Left renal pelvis (tissue), 4 donors: ENCODE measurements at places on chromosomes 2 and 18. TPM values are rescaled to one million over a fixed set of nuclear protein-coding genes. Genes with fewer than 3 reads are reported as not detected.

DNA sequence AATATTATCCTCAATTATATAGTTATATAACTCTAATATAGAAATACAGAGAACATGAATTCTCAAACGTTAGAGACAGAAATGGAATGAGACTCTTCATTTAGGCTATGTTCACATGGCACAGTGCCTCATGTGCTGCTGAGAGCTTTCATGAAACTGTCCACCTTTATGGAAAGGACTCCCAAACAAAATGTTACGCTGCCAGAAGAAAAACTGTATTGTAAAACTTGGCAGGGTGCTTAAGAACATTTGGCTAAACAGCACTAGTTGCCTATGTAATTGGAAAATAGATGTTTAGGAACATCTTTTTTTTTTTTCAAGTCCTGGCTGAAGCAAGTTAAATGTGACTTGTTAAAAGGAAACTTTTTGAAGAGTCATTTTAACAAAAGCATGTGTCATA, 396.0 kb downstream of the ERBB4 start:
- no peak for DNase-seq

DNA sequence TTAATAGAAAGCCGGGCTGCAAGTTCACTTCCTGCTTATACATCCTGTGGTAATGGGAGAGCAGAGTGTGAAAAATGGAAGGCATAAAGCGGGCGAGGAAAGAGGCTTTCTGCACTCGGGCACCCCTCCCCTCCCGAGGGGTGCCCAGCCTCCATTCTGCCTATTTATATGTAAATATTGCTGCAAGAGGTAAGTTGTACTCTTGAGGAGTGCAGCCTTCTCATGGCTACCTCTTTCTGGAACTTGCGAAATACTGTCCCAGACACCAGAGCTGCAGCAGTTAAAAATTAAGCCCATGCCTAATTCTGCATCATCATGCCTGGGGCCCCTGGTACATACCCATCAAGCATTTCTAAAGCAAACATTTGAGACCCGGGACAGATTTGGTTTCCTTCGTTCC, 156.0 kb downstream of the GBX2 start:
- no peak for DNase-seq

The CD302 gene
- polyA plus RNA-seq, result 13.7 TPM

- DNase-seq, result no peak
These were observed 263.2 kb downstream of the SS18 start for GRCh38 chr18:25827228-25827627.

GRCh38 chr2:238667639-238668038, 180.2 kb upstream of the TWIST2 start:
- no peak for DNase-seq

DNA sequence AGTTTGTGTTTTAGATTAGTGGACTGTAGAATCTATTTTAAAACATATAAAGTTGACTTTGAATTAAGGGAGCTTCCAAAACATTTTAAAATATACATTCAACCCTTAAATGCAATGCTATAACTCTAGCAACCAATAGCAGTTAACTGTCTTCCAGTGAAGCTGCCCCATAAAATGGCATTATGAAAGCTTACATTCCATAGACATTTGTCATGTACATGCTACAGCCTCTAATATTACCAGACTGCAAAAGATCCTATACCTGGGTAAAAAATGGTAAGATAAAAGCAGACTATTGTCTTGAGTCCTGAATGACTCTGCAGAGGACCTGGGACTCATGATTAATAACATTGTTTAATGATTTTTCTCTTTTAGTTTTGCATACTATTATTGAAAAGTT, 489.4 kb downstream of the LRP1B start:
- no peak for DNase-seq

DNA sequence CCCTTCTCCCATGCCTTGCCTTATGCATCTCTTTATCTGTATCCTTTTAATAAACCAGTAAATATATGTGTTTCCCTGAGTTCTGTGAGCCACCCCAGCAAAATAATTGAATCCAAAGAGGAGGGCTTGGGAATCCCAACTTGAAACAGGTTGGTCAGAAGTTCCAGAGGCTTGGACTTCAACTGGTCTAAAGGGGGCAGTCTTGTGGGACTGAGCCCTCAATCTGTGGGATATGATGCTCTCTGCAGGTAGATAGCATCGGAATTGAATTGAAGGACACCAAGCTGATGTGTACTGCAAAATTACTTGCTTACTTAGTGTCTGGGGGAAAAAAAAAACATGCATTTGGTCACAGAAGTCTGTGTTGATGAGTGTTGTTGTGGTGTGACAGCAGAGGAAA, 1033.5 kb upstream of the TMEFF2 start:
- no peak for DNase-seq

GRCh38 chr2:202278036-202278760, 12.6 kb downstream of the NOP58 start:
- no peak for DNase-seq

GRCh38 chr18:22483407-22483806, 65.7 kb upstream of the CTAGE1 start:
- no peak for DNase-seq

GRCh38 chr18:8783994-8784530, 78.7 kb downstream of the MTCL1 start:
- no peak for DNase-seq

DNA sequence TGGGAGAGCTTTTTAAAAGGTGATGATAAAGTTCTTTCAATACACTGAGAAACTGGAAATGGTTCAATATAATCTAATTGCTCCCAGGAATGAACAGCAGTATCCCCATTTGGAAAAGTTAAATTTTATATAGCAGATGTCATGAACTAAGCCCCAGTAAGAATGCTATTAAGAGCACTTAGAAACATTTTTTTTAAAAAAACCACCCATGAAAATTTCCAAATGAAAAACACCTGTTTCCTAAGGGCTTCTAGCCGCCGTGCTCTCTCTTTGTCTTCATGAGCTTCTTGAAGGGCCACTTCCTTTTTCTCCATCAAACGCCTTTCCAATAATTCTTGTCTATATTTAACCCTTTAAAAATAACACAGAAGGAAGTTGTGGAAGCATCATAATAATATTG, 77.0 kb downstream of the UPP2 start:
- no peak for DNase-seq
